CD4-positive, alpha-beta T cell (primary cell): ENCODE measurements at places on chromosomes 13 and 19.

DNA sequence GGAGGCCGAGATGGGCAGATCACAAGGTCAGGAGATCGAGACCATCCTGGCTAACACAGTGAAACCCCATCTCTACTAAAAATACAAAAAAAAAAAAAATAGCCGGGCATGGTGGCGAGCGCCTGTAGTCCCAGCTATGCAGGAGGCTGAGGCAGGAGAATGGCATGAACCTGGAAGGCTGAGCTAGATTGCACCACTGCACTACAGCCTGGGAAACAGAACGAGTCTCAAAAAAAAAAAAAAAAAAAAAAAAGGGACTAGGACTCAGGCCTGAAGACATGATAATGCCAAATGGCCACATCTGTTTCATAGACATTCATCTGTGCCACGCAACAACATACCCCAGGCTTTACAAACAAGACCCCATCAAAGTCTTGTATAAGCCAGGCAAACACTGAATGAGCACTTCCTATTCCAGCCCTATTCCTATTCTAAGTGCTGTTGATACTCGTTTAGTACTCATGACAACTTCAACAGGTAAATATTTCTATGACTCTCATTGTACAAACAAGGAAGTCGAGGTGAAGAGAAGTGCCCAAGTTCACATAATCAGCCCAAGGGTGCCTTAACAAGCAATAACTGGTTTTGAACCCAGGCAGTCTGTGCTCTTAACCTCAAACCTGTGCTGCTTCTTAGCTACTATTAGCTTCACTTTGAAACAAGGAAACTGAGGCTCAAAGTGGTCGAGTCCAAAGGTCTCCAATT is 1.7 kb downstream of the B9D2 start:
- DNase-seq, result no peak

DNA sequence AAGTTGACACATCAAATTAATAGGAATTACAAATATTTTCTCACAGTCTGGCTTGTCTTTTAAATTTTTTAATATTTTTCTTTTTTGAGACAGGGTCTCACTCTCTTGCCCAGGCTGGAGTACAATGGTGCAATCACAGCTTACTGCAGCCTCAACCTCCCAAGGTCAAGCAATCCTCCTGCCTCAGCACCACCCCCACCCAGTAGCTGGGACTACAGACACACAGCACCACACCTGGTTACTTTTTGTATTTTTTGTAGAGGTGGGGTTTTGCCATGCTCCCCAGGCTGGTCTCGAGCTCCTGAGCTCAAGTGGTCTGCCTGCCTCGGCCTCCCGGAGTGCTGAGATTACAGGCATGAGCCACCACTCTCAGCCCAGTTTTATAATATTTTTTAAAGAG is 72.0 kb downstream of the SPATA13 start:
- no peak for DNase-seq

- no peak for DNase-seq
These were observed 110.2 kb downstream of the KLF5 start for GRCh38 chr13:73168953-73169401.

DNA sequence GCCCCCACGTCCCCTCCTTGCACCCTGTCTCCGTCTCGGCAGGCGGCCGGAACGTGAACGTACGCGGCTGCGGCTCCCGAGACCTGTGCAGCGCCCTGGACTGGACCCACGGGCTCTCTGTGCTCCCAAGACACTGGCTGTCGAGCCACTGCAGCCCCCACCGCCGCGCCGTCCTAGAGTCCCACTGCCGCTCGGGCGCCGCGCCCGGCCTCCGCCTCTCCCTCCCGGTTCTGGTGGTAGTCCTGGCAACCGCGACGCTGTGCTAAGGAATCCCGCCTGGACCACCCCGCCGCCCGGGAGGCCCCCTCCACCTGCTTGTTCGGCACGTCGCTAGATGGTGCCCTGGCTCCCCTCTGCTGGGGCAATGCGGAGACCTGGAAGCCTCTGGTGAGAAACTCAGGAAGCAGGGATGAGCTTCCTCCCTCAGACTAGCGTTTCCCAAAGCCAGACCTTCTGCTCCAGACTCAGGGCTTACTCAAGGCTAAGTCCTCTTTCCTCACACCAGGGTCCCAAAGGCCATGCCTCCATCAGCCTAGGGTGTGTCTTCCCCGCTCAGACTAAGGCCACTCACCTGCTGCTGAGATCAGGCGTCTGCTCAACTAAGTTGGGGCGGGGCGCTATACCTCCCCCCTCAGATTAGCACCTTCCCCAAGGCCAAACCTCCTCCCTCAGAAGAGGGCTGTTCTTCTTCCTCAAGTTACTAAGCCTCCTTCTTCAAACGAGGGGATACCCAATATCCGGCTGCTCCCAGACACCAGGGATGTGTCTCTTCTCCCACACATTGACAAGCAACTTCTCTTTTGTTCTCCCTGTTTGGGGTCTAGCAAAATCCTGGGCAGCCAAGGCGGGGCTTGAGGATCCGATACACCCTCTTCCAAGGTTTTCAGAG is 16.1 kb upstream of the IRGC start:
- no peak for DNase-seq

DNA sequence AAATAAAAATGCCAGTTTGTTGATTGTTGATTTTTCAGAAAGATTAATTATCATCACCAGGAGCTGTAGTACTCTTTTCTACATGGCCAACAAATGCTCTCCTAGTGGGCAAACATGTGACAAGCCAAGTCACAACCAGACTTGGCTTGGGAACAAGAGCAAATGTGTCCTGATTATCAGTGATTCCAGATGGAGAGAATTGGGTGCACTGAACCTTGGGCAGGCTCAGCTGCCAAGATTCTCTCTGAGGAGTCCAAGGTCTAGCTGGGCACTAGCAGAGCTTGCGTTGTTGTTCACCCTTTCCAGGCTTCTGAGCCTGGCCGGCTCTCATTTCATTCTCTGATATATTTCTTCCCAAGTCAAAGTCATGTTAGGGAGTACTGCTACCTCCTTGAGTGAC is 27.3 kb upstream of the GPI start:
- DNase-seq, result no peak

DNA sequence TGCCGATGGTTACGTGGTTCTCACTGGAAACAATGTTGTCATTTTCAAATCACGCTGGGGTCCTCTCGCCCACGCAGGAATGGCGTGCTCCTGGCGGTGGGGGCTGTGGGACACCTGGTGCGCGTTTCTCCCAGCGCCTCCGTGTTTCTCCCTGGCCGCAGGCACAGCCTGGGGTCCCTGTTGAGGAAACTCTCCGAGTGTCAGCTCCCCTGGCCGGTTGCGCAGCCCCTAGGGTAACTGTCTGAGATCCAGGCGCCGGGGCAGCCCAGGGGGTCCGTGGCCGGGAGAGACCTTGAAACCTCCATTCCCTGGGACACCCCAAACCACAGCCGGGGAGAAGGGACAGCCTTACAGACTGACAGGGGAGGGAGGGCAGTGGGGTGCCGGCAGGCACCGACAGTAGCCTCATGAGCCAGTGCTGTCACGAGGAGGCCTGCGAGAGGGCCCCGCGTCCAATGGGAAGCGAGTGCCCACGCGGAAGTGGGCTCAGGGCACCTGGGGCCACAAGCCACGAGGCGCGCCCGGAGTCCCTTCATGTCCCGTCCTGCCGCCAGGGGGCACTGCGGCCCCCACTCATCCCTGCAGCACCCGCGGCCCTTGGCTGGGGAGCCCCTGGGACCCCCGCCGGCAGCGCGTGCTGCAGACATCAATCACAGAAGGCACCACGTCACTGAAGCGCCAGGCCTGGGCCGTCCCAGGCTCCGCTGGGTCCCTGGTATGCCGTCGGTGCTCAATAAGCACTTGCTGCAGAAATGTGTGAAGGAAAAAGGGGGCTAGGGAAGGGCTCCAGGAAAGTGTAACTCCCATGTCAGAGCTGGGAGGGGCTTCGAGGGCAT is 9.5 kb downstream of the ADAMTSL5 start:
- DNase-seq, result peak; percentile 55

GRCh38 chr19:37914908-37915307 is 7.9 kb downstream of the SIPA1L3 start:
- no peak for DNase-seq

- DNase-seq, result no peak
These were observed 6.7 kb downstream of the IRGQ start for GRCh38 chr19:43589277-43589676.

DNA sequence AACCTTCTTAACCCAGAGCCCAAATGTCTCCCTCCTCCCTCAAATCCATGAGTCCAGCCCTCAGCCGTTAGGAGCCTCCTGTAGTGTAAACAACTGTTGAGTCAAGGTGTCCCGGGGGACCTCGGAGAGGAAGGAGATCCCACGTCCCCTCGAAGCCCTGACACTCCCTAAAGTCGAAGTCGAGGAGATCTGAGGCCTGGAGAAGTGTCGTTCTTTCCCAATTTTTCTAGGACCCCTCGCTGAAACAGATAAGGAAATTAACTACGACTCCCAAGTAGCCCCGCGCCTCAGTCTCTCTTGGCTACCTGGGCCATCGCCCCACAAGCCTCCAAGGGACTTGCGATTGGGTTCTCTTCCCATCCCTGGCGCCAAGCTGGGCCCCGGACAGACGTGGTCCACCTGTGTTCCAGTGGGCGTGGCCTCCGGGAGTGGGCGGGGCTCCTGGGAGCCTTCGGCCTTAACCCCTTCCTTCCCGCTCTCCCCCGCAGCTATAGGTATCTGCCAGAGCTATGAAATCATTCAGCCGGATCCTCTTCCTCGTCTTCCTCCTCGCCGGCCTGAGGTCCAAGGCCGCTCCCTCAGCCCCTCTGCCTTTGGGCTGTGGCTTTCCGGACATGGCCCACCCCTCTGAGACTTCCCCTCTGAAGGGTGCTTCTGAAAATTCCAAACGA is 869 bp downstream of the GFY start:
- DNase-seq, result no peak

GRCh38 chr13:67136157-67136556 is 94.0 kb downstream of the PCDH9 start:
- DNase-seq, result no peak

- no peak for DNase-seq
These were observed 1576.5 kb downstream of the PCDH9 start for GRCh38 chr13:65653613-65654012.

DNA sequence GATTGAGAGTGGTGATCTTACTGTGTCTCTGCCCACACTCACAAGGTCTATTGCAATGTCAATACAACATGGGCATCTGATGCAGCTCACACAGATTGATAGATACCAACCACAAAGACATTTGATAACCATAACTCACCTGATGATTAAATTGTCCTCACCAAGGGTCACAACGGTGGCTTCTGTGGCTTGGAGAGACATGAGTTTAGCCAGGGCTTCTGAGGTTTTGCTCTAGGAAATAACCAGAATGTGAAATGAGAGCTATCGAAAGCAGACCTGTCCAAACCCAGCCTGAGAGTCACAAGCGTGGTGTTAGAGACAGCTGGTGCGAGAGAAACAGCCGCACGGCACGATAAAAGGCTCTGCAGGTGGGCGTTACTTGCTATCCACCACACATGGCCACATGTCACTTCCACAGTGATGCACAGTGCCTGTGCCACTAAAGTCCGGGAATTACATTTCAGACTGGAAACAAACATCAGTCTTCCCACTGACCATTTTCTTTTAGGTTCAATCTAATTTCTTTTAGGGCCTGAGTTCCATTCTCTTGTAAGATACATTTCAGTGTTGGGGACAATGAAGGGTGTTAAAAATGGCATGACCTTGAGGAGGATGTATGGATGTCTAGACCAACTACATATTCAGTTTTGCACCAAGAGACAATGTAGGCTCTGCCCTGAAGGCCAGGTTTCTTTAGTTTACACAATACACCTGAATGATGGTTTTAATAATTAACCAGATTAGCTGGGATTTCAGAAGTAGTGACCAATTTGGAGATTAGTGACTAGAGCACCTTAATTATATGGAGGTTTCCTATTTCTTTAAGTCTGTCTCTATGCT is 53.7 kb downstream of the ATP7B start:
- no peak for DNase-seq

DNA sequence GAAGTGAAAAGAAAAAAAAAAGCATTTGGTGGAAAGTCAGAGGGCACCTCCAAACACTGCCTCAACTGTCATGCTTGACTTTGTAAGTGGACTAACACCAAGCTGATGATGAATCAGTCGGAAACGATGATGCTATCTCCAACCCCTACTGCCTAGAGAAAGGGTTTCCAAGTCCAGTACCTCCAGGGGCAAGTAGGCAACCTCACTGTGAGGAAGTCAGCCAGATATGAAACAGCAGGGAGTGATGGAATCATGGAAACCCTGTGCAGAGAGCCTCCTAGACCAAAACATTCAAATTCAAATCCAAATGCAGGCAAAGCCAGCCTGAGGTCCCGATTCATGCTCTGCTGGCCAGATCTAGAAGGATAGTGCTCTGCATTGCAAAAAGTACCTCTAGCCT is 100.9 kb upstream of the SERP2 start:
- no peak for DNase-seq

GRCh38 chr19:1173159-1173844 is 766 bp downstream of the SBNO2 start:
- DNase-seq, result no peak

GRCh38 chr19:718991-719512 is 10.3 kb downstream of the PALM start:
- DNase-seq, result no peak

DNA sequence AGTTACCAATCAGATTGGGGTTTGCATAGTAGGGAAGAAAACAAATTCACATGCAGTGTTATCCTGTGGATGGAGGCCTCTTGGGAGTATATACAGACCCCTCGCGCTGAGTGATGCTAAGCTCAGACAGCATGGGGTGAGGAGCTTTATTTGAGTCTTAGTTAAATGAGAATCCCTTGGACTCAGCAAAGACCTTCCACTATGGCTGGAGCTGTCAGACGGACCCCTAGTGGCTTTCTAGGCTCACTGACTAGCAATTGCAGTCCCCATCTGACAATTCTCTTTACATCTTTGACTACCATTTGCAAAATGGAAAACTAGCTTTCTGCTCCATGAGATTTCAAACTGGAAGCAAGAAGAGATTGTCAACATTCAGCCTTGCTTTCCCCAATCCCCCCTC is 90.4 kb downstream of the STOML3 start:
- DNase-seq, result no peak

- no peak for DNase-seq
These were observed 8.5 kb downstream of the PLEKHA4 start for GRCh38 chr19:48859711-48860572.

DNA sequence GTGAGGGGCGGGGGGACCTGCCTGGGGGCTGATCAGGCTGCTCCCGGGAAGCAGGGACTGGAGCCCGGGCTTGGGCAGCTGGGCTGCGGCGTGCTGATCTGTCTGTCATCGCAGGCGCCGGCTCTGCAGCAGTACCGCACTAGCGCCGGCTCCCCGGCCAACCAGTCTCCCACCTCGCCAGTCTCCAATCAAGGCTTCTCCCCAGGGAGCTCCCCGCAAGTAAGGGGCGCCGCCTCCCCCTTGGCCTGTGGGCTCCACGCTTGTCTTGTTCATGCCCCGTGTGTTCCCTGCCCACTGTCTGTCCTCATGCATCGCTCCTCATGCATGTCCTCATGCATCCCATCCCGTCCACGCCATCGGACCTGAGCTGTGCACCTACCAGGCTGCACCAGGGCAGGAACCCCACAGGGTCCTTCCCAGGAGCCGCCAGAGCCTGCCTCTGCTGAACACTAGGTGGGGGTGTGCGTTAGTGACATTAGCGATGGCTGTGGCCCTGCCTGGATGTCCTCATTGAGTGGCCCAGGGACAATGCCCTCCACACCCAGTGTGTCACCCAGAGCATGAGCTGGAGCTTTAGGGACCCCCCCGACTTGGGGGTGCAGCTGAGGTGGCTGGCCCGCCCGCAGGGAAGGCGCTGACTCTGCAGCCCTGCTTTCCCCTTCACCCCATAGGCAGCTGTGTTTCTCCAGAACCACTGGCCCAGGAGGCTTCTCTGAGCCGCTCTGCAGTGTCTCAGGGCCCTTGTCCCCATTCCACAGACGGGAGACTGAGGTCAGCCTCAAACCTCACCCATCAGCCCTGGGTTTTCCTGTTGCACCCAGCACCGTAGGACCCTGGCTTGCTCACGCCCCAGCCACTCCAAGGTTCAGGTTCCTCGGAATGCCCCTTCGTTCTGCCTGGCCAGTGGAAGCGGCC is 19.5 kb downstream of the COMP start:
- DNase-seq, result no peak

GRCh38 chr13:49444524-49445395 is 686 bp downstream of the SETDB2 start:
- peak; percentile 16 for DNase-seq
